ENCODE measurements at places on chromosomes 13 and 19.

DNA sequence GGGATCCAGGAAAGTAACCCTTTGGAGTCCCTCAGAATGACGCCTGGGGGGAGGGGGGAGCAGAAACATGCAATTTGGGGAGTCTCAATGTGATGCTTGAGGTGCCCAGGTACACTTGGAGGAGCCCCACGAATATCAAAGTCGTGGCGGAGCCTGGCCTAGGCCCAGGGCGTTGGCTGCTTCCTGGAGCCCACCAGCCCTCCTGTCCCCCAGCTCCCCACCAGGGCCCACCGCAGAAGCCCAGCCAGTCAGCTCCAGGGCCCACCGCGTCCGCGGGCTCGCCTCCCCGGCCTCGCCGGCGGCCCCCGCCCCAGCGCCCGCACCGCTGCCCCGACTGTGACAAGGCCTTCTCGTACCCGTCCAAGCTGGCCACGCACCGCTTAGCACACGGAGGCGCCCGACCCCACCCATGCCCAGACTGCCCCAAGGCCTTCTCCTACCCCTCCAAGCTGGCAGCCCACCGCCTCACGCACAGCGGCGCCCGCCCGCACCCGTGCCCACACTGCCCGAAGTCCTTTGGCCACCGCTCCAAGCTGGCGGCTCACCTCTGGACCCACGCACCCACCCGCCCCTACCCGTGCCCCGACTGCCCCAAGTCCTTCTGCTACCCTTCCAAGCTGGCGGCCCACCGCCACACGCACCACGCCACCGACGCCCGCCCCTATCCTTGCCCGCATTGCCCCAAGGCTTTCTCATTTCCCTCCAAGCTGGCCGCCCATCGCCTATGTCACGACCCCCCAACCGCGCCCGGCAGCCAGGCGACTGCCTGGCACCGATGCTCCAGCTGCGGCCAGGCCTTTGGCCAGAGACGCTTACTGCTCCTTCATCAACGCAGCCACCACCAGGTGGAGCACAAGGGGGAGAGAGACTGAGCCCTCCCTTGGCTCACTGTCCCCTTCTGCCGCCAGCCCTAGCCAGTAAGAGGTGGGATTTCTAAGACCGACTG, 2.1 kb downstream of the ZNF575 start:
- no peak for DNase-seq

- DNase-seq, result no peak
Observed at GRCh38 chr13:79194272-79194671, 211.8 kb downstream of the RBM26 start.

DNA sequence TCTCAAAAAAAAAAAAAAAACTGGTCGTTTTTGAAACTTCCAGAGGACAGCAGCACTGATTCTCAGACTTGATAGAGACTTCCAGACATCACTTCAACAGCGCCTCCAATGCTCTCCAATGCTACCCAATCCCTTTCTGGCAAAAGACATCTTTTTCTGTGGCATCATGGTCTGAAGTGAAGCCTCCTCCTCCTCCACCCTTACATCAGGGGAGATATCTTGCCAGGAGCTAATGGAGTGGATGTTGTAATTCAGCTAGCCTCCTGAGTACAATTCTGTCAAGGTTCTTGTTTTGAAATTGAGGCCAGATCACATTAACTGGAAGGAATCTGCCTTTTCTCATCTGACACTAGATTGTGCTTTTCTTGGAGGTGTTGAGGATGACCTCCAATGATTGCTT, 24.2 kb downstream of the FXYD5 start:
- no peak for DNase-seq

GRCh38 chr13:70380809-70381208, 272.6 kb upstream of the KLHL1 start:
- DNase-seq, result no peak

GRCh38 chr13:22925881-22926747, 254.7 kb upstream of the SGCG start:
- DNase-seq, result no peak

DNA sequence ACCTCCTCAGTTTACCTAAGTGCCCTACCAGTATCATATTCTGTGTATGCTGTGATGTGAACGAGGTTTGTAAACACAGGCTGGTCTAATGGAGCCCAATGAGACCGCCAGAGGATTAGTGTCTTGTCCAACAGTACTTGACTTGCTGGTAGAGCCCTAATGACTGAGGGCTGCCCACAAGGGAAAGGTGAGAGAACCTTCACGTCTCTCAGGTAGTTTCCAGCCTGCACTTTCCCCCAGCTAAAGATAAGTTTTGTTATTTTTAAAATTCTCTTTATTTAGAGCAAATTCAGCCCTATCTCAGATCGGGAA, 498 bp upstream of the RBM26 start:
- peak; percentile 42 for DNase-seq

GRCh38 chr19:18519962-18520847, 1.7 kb downstream of the ELL start:
- peak; percentile 25 for DNase-seq

DNA sequence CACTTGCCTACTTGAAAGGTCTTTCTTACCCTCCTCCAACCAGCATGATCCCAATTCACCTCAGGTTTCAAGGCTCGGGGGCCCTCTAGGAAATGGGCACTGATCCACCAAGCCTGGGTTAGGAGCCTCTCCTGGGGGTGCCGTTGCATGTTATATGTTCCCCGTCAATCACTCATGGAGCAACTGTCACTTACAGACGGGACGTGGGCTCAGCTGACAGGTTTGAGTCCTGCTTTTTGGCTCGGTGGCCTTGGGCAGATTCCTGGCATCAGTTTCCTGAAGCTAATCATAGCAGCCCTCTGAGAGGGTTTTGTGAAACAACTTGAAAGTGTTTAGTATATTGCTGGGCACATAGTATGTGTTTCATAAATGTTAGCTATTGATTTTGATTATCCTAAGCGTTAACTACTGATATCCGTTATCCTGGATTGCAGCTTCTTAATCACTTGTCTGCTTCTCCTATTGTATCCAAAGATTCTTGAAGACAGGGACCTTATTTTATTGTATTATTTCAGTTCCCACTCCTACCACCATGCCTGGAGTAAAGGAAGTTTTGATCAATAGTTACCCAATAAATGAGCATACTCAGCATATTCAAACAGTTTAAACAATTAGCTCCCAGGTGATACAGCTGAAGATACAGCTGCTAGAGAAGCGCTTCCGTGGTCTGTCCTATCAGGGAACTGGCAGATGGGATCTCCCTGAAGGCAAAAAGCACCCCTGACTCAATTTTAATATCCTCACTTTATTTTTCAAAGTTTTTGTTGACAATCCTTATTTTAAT, 57.9 kb downstream of the RFC3 start:
- no peak for DNase-seq

DNA sequence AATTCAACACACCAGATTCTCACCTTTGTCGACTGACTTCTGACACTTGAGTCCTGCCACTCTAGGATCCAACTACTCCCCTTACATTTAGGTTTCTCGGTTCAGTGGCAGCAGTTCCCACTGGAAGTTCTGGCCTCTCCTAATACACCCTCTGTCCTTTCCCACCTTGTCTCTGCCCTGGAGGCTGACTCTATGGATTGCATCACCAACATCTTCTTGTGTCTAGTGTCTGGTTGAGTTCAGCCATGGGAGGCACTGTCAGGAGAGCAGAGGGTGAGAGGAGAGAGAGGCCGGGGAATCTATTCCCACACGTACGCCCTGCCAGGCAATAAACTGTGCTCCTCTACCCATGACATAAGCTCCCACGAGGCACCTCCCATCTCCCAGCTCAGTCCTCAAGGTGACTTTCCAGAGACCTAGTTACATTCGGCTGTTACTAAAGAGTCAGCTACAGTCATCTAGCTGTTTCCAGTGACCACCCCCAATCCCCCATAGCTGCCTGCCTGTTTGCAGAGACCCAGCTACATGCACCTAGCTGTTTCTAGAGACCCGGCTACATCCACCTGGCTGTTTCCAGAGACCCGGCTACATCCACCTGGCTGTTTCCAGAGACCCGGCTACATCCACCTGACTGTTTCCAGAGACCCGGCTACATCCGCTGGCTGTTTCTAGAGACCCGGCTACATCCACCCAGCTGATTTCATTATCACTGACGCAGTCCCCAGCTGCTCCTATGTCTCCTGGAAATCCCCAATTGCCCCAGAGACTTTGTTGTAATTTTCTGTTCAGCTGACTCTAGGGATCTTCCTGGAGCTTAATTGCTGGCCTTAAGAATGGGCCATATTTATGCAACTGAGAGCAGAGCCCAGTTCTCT, 8.1 kb upstream of the LILRB4 start:
- no peak for DNase-seq

- DNase-seq, result no peak
Observed at GRCh38 chr19:43362179-43362578, 8.7 kb downstream of the CD177 start.

DNA sequence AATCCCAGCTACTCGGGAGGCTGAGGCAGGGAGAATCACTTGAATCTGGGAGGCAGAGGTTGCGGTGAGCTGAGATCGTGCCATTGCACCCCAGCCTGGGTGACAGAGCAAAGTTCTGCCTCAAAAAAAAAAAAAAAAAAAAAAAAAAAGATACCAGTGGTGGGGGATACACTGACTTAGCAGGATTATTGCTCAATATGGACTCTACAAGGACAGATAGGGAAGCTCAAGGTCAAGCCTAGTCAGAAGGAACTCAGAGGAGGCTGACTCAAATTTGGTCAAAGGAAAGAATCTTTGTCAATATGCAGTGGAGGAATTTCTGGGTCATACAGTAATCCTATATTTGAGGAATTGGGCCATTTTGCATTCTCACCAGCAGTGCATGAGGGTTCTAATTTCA, 6.7 kb upstream of the DIAPH3 start:
- DNase-seq, result no peak

- DNase-seq, result no peak
Observed at GRCh38 chr19:40303765-40304164, 18.6 kb upstream of the AKT2 start.

GRCh38 chr13:99522298-99522697, 21.0 kb downstream of the TM9SF2 start:
- no peak for DNase-seq

DNA sequence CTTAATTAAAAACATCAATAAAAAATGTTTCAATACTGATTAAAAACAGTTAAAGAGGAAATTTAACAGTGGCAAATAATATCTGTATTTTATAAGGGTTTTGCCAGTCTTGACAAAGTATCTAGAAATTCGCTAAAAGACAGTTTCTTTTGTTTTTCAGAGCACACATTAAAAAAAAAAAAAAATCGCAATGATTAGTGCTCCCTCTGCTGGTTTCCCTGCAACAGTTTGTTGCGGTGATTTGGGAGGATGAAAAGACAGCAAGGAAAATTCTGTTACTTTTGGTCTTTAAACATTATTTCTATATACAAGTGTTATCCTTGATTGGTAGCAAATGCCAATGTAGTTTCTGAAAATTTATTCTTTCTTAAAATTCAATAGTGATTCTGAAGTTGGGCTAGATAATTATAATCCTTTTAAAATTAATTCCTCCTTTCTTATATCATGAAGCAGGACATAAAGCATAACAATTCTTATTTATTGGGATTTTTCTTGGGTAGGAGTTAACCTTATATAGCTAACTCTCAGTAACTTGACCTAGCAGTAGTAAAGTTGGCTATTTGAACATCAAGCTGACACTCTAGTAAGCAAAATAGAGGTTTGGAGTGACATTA, 23.1 kb upstream of the SPRY2 start:
- DNase-seq, result no peak

DNA sequence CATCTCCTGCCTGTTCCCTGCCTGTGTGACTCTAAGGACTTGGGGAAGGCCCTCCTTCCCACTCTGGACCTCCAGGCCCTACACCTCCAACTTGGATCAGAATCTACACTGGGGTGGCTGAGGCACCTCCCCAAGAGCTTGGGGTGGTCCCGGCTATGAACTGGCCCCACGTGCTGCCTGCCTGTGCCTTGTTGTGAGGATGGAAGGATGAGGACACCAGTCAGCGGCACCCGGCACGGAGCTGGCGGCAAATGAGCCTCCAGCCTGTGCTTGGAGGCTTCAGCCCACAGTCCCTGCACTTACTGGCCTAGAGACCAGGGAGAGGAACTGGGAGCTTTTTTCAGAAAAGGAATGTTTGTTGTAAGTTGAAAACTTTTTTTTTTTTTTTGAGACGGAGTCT, 8.5 kb downstream of the AKAP8 start:
- DNase-seq, result no peak

DNA sequence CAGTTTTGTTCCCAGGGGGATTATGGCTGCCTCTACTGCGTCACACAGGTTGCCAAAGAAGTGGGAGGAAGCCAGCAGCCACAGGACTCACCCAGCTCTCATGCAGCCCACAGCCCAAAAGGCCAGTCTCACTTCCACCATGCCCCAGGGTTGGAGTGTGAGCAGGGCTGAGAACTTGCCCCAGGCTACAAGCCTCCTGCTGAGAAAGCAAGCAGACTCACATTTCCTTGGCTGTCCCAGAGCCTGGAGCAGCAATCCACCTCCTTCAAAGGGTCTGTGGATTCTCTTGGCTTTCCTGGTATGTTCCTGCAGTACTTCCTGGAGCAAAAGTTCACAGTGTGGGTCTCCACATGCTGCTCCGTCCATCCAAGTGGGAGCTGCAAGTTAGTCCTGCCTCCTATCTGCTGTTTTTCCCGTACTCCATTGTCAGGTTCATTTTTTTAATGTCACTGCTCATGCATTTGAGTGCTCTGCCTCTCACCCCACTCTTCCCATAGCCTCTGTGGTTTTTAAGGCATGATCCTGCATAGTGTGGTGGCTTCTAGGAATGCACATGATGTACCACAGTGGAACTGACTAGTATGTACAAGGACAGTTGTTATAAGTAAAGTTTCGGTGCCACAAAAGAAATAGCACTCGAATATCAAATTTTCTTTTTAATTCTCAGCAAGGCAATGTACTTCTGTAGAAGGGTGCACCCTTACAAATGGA, 56.2 kb upstream of the ARHGEF7 start:
- DNase-seq, result no peak

DNA sequence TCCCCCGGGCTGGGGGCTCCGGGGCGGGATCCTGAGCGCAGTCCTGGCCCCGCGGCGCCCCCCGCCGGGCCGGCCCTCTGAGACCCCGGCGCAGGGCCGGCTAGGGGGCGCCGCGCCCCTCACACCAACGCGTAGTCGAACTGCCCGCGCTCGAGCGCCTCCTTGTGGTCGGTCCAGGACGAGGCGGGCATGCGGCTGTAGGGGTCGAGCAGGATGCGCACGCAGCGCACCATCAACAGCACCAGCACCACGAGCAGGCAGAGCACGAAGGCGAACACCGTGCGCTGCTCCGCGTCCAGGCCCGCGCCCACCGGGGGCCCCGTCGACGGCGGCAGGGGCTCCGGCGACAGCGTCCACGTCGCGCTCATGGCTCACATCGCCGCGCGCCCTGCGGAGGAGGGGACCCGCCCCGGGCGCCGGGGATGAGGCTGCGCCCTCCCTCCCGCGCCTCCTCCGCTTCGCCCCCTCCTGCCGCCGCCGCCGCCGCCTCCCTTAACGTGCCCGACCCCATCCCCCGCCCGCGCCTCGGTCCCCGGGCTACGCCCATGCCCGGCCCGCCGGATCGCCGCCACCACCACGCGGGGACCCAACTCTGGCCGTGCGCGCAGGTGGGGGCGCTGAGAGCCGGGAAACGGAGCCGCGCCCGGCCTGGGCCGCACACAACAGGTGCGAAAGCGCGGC, 624 bp downstream of the CTXN1 start:
- DNase-seq, result no peak

DNA sequence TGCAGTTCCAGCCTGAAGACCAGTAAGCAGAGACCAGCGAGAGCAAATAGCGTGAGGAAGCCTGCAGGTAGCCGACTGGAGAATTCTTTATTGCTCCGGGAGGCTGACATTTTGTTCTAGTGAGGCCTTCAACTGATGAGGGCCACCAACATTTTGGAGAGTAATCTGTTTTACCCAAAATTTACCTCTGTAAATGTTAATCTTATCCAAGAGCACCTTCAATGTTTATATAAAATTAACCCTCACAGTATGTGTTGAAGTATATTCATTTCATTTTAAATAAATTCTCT, 546.4 kb upstream of the SLITRK5 start:
- no peak for DNase-seq

GRCh38 chr19:53432088-53432661, 391 bp downstream of the ZNF761 start:
- no peak for DNase-seq

Measured in NCI-H2029 treated with DMSO at 0.1 percent for 48 hours (cell line).